ENCODE measurements at places on chromosomes 2 and 18.

GRCh38 chr18:46031741-46032140 is 40.3 kb downstream of the PSTPIP2 start:
- DNase-seq, result no peak

GRCh38 chr2:219261024-219261855 is 7.5 kb upstream of the TUBA4A start:
- DNase-seq, result no peak

DNA sequence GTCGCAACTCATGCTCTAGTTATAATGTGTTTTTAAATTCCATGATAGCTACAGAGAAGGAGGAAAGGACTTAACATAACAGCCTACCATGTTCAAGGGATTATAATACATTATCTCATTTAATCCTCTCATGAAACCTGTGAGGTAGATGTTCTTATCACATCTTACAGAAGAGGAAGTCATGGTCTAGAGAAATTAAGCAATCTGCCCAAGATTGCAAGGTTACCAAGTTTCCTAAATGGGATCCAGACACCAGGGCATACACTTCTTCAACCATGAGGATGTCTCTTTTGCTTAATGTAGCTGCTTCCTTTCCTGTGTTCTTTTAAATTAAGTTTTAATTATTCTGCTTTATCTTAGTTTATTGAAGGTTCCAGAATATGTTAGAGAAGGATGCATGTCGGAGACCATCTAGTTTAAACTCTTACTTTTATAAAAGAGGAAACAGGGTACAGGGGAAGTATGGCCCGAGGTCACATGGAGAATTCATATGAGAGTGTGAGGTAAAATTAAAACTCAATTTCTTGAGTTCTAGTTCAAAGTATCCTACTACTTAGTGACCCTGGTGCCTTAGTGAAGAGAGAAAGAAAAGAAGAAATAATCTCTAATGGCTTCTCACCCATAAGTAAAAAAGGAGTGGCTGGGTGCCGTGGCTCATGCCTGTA is 3.6 kb upstream of the IL1A start:
- DNase-seq, result no peak

DNA sequence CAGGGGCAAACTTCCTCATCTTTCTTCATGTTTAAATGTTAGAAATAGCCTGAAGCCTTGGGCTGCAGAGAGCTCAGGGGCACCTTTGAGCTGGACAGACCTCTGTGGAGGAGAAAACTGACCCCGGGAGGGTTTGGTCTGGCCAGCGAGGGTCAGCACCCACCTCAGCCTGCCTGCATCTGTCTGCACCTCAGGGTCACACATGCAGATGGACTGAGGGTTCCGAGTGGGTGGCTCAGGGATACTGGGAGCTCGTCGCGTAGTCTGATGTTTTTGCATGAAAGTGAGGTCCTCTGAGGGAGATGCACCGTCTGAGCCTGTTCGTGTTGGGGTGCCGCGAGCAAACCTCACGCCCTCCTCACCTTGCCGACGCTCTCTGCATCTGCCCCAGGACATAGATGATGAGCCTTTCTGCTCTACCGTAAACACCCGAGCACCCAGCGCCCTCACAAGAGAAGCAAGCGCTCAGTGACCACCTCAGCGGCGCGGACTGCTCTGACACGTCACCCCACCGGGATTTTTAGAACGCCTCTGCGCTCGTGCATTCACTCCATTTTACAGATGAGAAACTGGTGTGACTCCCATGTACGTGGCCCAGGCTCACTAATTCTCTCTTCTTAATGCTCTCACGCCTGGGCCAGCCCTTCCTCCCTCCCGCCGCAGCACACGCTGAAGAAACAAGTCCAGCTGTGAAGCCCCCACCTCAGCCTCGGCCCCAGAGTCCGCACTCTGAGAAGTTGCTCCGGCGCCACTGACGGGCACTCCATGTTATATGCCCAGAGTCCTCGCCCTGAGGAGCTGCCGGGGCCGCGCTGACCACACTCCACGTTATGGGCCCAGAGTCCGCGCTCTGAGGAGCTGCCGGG is 9.5 kb downstream of the KCNG2 start:
- DNase-seq, result no peak

GRCh38 chr18:62407660-62408059 is 82.5 kb downstream of the TNFRSF11A start:
- DNase-seq, result no peak

DNA sequence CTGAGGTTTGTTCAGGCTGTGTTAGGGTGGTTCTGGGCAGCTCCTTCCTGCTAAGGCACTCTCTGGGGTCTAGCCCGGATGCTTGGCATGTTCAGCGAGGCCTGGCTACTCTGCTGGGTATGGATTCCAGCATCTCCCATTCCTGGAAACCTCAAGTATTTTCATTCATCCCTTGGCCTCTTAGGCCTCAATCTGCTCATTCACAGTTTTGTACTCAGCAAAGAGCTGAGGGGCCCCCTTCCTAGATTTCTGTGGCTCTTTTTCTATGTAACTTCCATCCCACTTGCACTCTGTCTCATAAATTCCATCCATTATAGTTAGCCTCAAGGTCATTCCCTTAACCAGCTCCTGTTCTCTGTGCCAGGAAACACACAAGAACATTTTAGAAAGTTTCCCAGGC is 798.8 kb upstream of the HS6ST1 start:
- DNase-seq, result peak; percentile 55

- no peak for DNase-seq
These were observed 35.6 kb downstream of the EPAS1 start for GRCh38 chr2:46332686-46333281.

- no peak for DNase-seq
These were observed 202.3 kb downstream of the MREG start for GRCh38 chr2:215811003-215811402.

GRCh38 chr2:153196378-153197058 is 282.0 kb downstream of the RPRM start:
- DNase-seq, result no peak

GRCh38 chr2:237064203-237065070 is 21.3 kb upstream of the COPS8 start:
- no peak for DNase-seq
